ENCODE measurements at places on chromosomes 11 and 22.

- DNase-seq = no peak
Observed at GRCh38 chr22:17978027-17978426, 46.3 kb downstream of the MICAL3 start.

DNA sequence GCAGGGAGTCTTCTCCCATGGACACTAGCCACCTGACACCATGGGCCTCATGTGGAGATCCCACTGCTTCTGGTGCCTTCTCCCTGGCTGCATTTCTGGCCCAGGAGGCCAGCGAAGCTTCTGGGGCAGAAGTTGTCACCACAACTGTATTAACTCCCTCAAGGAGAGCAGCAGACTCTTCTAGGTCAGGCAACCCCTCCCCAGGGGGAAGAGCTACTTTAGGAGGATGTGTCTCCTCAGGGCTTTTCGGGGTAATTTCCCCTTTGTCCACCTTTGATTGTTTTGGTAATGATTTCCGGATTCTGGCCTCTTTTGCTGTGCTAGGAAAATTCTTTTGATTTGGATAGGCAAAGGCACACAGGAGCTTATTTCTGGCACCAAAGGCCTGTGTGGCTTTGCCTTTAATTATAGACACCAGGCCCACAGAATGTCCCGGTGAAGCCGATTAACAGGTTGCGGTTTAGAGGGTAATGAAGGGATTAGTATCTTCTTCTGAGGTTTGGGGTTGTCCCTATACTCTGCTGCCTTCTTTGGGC lies 8.9 kb upstream of the UCP2 start:
- DNase-seq = no peak

DNA sequence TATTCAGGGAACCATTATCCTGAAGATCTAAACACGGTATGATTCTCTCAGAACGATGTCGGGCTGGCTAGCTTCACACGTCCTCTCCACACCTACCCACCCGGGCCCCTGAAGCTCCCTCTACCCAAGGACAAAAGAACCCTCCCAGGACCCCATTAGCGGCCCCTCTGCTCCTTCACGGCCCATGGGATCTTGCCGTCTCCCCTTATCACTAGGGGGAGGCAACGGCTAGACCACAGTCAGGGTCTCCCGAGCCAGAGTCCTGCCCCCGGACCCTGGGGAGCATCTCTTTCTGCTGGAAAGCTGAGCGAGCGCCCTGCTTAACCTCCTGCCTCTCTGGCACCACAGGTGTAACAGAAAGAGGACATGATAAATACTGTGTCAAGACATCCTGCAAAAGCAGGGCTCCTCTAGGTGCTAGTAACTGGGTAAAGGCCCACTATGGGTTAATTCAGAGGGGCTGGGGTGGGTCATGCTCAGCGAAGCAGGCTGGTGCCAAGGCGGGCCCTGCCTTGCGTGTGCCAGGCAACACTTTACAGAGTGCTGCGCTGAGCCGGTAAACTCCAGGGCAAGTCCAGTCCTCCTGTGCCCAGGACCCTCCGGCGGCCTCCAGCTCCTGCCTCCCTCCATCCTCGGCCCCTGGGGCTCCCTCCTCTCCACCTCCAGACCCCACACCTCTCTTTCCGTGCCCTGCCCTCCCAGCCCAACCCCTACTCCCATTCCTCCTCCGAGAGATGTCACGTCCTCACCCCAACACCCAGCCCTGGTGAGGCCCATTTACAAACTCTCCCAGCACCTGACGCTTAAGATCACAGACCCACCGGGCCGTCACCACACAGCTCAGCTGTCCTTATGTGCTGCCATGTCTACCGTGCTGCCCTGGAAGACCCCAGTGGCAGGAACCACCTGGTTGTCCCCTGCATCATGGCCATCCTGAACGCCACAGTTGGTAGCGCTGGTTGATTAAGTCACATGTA lies 3.0 kb downstream of the TOLLIP start:
- no peak for DNase-seq

DNA sequence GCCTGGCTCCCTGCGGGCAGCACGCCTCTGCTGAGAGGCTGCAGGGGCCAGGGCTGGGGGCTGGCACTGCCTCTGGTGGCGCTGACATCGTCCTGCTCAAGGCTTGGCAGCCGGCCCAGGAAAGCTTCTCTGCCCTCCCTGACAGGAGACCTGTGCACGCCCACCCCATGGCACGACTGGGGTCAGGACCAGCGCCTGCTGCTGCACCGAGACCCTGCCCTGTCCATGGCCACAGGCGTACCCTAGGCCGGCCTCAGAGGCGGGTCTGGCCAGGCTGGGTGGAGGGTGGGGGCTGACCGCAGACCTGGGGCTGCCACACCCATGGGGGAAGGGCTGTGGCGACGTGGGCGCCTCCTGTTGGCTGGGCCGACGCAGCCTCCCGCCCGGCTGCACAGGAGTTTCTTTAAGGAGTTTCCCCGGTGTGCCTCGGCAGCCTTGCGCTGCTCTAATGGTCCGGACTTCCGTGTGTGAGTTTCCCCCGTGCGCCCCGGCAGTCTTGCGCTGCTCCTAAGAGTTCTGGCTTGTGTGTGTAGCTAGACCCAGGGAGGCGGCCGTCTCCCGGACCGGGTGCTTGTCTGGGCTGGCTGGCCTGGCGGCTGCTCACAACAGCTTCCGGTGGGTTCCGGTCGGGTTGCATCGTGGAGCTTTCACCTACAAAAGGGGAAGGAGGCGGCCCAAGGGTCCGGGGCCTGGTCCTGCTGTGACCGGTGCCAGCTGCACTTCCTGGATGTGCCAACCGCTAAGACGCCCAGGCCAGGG lies 4.6 kb downstream of the TRABD start:
- peak; percentile 78 for DNase-seq

GRCh38 chr11:27108809-27109208 lies 68.2 kb downstream of the BBOX1 start:
- no peak for DNase-seq

DNA sequence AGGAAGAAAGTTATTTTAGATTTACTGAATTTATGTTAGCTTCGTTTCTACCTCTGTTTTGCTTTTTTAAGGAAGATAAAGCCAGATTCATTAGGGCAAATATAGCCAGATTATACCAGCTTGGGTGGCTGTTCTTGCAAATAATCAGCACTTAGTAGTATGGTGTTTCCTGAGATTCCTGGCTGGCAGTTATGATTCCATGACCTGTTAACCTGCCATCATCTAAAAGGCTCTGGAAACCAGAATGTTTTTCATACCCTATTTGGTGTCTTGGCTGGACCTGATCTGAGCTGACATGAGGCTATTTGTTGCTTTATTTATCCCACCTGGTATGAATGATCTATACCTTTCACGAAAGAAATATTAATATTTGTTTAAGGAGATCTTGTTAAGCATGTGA lies 82.7 kb upstream of the HORMAD2 start:
- no peak for DNase-seq

- no peak for DNase-seq
Observed at GRCh38 chr11:6565988-6566703, 37.3 kb downstream of the RRP8 start.

- no peak for DNase-seq
Observed at GRCh38 chr11:60977224-60977623, 5.7 kb downstream of the CD6 start.

DNA sequence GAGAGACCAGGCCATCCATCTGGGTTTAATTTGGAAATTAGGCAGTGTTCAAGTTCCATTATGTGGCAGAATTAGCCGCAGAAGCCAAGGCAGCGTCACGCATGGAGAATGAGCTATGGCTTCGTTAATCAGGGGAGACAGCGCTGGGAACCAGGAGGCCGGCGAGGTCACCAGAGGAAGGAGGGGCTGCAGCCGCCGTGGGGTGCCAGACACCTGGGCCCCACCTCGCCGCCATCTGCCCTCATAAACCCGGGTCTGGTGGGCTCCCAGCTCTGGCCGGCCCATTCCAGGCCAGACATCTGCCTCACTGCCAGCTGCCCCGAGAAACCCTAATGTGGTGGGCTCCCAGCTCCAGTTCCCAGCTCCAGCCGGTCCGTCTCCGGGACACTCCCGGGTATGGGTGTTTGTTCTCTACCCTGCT lies 676.9 kb downstream of the BRD1 start:
- DNase-seq = no peak

- DNase-seq = no peak
Observed at GRCh38 chr22:41976070-41976901, 7.0 kb downstream of the SEPTIN3 start.

GRCh38 chr11:32148895-32149294 lies 58.0 kb downstream of the RCN1 start:
- no peak for DNase-seq

DNA sequence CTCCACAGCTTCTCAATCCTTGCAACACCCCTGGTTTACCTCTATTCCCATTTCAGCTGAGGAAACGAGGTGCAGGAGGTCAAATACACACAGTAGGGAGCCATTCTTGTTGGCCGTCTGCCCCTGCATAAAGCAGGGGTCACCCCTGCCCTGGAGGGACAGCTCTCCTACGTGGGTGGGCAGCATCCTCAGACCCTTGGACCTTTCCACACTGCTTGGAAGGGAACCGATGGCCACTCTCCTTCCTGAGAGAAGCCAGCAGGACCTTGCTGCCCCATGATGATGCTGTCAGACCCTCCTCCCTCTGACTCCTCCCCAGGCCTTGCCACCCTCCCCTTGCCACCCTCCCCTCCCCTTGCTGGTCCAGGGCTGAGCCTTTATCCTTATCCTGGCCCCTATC lies 121.1 kb upstream of the SYT13 start:
- DNase-seq = no peak

GRCh38 chr11:85318573-85318972 lies 308.6 kb downstream of the DLG2 start:
- no peak for DNase-seq

DNA sequence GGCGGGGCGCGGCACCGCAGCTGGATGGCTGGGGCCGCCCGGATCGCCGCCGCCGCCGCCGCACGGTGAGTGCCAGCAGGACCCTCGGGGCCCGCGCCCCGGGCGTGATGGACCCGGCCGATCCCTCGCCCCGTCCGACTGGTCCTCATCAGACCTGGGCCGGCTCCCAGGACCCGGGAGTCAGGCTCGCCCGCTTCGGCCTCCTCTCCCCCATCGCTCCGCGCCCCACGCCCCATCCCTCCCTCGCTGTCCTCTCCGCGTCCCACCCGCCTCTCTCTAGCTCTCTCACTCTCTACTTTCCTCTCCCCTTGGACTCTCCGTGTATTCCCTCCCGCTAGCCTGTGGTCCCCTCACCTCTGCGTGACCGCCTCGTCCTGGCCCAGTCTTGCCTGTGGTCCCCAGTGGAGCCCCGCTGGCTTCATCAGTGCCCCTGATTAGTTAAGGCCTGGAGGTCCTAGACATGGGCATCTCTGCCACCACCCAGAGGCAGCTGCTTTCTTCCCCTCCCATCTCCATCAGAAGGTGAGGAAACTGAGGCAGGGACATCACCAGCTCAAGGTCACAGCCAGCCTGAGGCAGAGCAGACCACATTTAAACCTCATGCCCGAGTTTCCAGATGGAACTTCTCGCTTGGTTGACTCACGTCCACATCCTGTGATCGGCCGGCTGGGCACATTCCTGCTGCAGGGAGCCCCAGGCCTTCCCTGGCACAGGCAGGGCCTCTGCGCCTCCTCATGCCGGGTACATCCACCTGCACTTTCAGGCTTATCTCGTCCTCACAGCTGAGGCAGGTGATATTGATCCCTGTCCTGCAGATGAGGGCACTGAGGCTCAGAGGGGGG lies 429 bp downstream of the SLC39A13 start:
- no peak for DNase-seq

GRCh38 chr22:46591930-46592329 lies 28.3 kb upstream of the GRAMD4 start:
- DNase-seq = no peak

DNA sequence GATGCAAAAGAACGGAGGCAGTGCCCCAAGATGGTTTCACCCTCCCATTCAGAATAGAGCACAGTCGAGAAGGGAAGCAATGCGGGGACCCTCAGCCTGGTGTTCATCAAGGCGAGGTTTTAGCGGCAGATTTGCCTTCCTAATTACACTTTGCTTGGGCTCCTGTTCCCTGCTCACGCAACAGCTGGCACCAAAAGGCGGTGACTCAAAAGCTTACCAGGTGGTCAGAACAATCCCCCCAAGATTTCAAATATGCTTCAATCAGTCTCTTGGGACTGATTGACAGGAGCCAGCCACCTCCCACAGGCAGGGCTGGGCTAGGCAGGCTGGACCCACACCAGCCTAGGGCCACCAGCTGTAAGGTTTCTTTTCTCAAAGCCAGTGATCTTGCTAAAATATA lies 14.2 kb downstream of the IGSF9B start:
- DNase-seq = no peak

GRCh38 chr11:11472106-11472505 lies 119.1 kb upstream of the CSNK2A3 start:
- DNase-seq = no peak

DNA sequence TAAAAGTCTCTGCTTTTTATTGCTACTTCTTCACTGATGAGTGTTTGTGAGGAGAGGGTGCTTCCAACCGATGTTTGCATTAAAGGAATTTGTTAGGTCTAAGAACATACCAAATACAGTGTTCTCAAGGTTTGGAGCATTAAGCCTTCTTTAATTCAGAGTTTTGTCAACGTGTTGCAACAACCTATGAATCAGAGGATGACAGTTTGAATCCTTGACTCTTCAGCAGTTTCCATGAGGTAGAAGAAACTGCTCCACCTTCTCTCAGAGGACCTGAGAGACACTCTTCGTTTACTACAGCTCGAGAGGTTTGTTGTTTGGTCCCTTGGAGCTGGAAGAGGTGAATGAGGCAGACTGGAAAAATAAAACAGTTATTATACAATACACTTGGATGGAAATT lies 55.7 kb downstream of the NCAM1 start:
- DNase-seq = no peak

GRCh38 chr11:7518811-7519562 lies 5.2 kb downstream of the PPFIBP2 start:
- no peak for DNase-seq

Measured in GM12864 (cell line).